RKO (cell line): ENCODE measurements at places on chromosomes 7 and 10.
A peak's percentile ranks its signal among the peaks of the same experiment; 100 is the strongest.

DNA sequence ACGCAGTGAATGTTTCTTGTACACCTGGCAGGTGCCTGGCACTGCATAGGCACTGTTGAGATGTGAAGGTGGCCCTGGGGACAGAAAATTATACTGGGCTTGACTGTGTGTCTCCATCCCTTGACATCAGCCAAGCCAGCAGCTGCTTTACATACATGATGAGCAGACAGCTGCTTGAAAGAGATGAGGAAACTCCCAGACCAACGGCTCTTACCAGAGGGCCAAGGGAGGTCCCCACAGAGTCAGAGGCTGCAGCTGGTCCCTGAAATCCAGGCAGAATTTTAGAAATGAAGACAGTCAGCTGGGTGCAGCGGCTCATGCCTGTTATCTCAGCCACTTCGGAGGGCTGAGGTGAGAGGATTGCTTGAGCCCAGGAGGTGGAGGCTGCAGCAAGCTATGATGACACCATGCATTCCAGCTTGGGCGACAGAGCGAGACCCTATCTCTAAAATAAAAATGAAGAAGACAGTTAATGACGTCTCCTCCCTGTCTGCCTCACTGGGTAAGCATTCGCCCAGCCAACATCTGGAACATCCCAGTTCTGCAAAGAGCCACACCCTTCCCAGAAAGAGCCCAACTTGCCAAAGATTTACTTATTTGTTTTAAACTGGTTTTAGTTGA is 17.6 kb downstream of the LIMK1 start:
- no peak for DNase-seq

- no peak for DNase-seq
Measured at GRCh38 chr7:115782696-115783490, 247.7 kb downstream of the TFEC start.

GRCh38 chr10:123494301-123494808 is 171.8 kb upstream of the GPR26 start:
- DNase-seq, result no peak

GRCh38 chr10:18683427-18683826 is 24.2 kb downstream of the ARL5B start:
- peak; percentile 49 for DNase-seq

DNA sequence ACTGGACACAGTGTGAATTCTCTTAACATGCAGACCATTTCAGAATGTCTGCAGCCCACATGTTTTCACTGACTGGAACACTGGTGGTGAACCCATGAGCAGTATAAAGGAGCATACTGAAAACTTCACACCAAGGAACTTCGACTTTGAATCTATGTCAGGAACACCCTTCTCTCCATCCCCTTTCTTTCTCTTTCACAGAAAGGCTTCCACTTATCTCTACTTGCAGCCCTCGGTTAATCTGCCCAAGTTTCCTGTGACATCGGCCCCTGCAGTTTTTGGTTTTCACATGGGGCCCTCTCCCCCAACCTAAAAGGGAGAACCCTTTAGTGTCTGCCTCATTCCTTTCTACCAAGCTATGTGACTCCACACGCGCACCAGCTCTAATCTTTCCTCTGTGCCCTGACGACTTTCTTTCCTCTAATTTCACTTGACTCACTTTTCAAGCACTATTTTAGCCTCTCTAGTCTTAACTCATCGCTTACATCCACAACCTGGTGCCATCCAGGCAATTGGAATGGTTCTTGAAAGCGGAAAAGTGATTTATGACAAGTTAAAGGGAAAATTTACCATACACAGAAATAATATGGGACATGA is 70.1 kb downstream of the RELN start:
- DNase-seq, result no peak

GRCh38 chr7:5838761-5839500 is 41.7 kb upstream of the OCM start:
- no peak for DNase-seq

DNA sequence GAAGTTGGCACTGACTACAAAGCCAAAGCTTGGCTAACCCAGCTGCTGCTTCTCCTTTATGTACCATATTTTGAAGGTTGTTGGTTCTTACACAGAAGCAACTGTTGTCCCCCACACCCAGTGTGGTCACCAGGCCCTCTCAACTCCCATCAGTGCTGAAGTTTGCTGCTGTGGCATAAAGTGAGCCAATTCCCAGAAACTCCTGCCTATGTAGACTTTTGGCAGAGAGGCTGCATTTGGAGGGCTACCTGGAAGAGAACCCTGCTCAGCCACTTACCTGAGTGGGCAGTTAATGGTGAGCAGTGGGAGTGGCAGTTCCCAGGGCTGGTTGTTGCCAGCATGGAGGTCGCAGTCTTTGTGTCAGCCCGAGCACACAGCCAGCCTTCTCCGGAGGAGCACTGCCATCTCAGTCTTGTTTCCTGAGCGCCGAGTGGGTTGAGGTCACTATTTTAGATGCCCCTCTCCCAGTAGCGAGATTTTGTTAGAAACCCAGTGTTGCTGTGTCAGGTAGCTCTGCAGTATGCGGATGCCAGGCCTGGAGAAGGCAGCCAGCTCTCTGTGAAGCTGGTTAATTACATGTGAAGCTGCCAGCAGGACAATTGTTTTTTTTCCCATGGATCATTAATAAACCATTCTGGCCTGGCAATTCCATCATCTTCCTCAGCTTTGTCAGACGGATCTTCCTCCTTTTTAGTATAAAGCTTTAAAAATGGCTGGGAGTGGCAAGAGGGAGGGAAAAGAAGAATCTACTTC is 24.5 kb downstream of the LRRC4 start:
- no peak for DNase-seq

GRCh38 chr7:137337902-137338301 is 5.6 kb downstream of the PTN start:
- peak; percentile 28 for DNase-seq

- no peak for DNase-seq
Measured at GRCh38 chr7:101588131-101588935, 40.8 kb downstream of the MYL10 start.

DNA sequence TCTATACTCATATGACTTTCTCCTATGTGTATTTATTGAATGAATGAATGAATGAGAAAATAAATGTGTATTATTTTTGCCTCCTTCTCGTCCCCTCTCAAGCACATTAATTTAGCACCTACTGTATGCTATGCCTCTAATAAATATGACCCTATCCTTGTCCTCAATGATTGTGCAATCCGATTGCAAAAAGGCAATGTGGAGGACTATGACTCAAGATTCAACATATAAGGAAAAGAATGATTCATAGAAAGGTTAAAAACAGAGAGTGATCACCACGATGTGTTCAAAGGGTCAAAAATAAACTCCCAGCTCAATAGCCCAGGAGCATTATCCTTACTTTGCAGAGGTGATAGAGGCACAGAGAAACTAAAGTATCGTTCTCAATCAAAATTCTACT is 322.8 kb upstream of the SORCS1 start:
- no peak for DNase-seq
